ENCODE measurements at places on chromosomes 3 and 15.

GRCh38 chr3:129944709-129945108 is 29.8 kb upstream of the TRH start:
- no peak for DNase-seq

DNA sequence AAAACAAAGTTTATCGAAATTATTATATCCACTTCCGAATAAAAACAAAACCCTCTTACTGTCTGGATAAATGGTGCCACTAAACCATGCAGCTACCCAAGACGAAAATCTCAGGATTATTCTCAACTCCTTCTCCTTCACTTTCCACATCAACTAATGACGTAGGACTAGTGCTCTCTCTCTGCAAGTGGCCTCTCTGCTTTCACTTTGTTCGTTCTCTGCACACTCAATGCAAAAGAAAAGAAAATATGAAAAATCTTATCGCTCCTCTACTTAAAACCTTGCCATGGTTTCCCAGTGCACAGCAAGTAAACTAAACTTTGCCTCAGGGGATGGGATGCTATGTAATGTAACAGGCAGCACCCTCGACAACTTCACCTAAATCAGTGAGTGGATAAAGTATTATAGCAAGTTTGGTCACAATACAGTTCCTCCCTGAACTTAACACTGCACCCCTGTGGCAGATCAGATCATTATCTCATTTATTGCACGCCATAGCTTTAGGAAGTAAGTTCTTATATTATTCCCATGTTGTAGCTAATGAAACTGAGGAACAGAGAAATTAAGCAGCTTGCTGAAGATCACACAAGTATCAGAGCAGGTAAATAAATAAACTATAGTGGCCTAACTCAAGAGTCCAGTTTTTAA is 262.7 kb upstream of the GADL1 start:
- DNase-seq: no peak

GRCh38 chr3:62332835-62333244 is 40.5 kb downstream of the FEZF2 start:
- no peak for DNase-seq

DNA sequence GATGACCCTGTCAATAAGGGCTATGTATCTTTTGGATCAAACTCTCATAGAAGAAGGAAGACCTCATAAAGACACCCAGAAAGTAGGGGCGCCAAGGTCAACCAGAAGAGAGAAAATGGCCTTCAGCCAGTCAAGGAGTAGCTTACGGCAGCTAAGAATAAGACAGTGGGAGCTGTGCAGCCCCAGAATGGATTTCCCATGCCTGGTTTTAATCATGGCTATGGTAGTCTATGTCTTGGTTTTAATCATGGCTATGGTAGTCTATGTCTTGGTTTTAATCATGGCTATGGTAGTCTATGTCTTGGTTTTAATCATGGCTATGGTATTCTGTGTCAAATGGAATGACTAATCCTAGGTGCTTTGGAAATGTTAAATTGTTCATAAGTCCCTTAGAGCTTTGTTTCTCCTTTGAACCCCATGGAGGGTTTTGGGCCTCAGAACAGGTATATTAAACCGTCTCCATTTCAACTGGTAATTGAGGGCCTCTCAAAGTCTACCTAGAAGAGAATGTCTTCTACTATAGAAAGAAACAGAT is 742.0 kb upstream of the CFAP20DC start:
- DNase-seq: no peak

DNA sequence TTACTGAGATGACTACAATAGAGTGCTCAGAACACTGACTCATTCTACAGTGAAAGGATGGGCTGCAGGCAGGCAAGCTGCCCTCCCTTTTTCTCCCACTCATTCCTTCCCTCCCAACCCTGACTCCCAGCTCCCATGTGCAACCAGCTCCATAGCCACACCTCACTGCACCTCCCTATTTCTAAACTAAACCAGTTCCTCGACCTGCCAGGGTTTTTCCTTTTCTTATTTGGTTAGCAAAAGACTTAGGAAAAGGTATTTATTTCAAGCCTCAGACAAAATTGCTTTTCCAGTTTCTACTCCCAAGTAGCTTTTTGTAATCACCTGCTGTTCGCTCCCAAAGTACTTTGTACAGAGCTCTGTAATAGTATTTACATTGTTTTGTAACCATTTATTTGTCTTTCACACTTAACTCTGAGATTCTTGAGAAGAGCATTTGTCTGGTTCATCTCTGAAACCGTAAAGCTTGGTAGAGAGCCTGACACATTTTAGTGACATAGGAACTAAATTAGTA is 2.2 kb downstream of the AADAC start:
- DNase-seq: peak; percentile 96

- DNase-seq: no peak
Observed at GRCh38 chr3:45852828-45853227, 10.9 kb upstream of the LZTFL1 start.

DNA sequence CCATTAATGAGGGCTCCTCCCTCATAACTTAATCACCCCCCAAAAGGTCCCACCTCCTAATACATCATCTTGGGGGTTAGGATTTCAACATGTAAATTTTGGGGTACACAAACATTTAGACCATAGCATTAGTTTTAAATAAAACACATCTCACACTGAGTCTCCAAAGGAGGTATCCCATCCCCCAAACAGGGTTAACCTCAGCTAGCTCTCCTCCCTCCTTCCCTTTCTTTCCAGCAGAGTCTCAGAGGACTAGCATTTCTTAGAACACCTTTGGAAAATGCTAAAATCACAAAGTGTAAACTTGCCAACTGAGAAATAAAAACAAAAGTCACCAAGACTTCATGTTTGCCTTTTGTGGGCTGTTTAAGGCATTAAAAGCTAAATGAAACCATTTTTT is 51.2 kb upstream of the FOXB1 start:
- no peak for DNase-seq

- no peak for DNase-seq
Observed at GRCh38 chr15:100118546-100118945, 223.2 kb downstream of the ADAMTS17 start.

GRCh38 chr3:122513386-122514122 is 1.2 kb downstream of the KPNA1 start:
- DNase-seq: no peak

GRCh38 chr15:51098331-51098619 is 3.6 kb upstream of the TNFAIP8L3 start:
- DNase-seq: no peak

- no peak for DNase-seq
Observed at GRCh38 chr3:183386651-183387050, 41.8 kb downstream of the MCF2L2 start.

DNA sequence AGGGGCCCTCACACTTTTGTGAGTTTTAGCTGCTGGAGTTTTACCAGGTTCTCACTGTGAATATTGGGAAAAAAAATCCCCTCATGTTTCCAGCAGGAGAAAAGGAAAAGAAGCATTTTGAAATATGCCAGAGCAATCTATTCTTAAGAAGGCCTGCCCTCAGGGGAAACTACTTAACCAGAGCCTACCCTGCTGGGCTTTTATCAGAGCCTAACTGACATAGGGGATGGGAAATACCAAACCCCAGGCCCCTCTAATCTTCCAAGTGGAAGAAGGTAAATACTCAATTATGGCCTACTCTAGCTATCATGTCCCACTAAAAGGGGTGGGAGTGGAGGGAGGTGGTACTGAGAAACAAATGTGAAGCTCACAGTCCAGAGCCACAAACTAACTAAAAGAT is 68.7 kb upstream of the NMNAT3 start:
- DNase-seq: no peak

Measured in NCI-H226 (cell line).